ENCODE measurements at places on chromosomes 6 and 20.

DNA sequence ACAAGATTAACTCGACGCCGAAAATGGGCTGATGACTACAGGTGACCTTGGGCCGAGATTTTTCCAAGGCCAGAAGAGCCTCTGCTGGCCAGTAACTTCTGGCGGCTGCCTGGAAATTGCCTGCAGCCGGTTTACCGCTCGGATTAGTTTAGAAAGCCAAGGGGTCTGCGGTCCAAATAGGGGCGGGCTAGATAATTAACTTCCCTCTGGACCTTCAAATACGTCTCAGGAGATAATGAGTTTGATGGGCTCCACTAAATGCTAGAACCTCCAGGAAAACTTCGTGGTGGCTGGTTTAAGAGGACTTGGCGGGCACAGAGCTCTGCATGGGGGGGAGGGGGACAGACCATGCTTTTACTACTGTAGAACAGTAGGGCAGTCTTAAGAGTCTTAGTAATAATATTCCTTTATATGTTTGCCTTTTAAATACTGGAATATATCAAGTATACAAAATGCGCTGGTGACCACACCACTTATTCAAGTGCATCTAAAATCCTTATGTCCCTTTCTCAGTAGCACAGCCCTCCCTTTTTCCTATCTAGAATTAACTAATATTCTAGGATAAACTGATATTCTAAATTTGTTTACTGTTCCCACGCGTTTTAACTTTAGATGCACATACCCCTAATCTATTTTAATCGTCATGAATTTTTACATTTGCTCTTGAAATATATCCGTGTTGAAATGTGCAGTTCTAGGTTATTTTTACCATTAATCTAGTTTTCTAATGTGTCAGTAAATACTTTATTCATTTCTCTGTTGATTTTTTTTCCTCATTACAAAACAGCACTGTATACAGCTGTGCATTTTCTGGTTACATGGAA, 107.5 kb upstream of the PRSS16 start:
- DNase-seq: no peak

- no peak for DNase-seq
Observed at GRCh38 chr6:30882759-30883684, 1.3 kb upstream of the DDR1 start.

- no peak for DNase-seq
Observed at GRCh38 chr6:127794405-127794804, 106.5 kb downstream of the THEMIS start.

DNA sequence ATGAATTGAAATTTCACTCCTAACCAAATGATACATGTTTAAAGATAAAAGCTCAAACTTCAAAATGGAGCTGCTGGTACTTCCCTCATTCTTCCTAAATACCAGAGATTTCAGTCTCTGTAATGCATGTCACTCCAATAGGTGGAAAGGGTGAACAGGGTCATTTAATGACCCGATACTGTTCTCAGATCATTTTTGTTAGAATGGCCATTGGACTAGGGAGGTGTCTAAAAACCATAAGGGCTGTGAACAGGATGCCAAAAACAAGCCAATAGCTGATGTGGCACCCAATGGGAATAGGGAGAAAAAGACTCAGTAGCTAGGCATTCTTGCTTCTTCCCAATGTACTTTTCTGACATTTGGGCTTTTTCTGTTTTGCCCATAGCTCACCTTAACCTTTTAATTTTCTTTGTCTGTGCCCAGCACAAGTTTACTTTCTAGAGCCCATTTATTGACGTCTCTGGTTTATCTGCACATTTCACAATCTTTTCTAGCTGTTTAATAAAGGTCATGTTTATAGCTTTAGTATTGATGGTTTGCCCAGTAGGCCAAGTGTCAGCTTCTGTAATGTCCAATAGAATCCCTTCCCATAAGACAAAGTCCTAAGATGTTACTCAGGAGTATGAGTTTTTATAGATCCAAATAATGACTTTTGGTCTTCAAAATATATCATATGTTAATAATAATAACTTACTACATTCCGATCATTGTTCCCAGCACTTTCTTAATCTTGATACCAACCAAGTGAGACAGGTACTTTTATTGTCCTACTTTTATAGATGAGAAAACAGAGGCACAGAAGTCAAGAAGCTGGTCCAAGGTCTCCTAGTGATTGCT, 24.3 kb upstream of the FLRT3 start:
- no peak for DNase-seq

DNA sequence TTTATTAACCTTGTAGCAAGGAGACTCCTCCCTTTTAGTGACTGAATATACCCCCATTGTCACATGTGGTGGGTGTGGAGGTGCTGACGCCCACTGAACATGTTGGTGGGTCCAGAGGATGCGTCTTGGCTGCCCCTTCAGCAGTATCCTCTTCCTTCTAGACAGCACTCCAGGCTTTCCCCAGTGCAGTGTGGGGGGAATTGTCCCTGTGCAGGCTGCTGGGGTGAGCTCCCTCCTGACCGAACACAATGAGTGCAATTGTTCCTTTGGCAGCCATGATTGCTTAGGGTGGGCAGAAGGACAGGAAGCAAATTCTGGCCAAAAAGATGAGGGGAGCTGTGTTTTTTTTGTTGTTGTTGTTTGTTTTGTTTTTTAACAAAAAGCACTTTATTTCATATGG, 209.3 kb upstream of the PDE10A start:
- no peak for DNase-seq

GRCh38 chr20:59463541-59463940, 140.8 kb upstream of the PHACTR3 start:
- no peak for DNase-seq

GRCh38 chr6:163414117-163414945, at the start of gene QKI:
Gene QKI (plus strand): TSS chr6:163414718. CDS start chr6:163415194, 476 bp downstream.
- peak; percentile 59 for DNase-seq

DNA sequence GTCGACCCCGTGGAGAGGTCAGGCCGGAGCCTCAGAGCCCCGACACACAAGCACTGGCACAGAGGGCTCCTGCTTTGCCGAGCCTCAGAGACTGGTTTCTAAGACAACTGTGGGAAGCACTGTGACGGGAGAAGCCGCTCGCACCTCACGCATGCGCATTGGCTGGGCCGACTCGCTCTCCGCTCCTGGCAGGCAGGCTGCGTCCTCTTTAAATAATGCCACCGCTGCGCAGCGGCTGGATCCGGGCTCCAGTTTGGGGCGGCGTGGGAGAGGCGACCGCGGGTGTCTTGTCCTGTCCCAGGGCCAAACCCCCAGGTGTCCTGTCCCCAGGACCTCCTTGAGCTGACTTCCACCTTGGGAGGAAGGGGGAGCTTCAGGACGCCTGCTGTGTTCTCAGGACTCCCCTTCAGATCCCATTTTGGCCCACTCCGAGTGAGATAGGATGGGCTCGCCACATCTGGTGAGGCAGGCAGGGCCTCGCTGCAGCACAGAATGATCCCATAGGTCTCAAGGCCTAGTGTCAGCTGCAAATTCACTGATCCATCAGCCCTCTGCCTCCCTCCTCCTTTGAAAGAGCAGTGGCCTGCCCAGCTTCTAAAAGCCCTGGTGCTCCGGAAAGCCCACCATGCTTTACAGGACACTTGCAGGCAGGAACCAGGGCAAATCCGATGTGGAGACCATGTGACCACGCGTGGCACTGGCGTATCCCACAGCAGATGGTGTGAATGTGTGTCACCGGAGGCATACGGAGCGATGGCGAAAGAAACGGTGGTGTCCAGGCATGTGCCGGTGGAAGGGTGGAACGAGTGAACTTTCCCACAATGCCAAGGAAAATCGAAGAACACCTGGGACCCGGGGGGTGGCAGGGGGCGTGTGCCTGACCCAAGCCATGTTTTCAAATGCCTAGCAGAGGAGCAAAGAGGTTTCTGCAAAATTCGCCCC, 169.3 kb upstream of the ZNF337 start:
- peak; percentile 31 for DNase-seq
